ENCODE measurements at places on chromosomes 16 and 17.

DNA sequence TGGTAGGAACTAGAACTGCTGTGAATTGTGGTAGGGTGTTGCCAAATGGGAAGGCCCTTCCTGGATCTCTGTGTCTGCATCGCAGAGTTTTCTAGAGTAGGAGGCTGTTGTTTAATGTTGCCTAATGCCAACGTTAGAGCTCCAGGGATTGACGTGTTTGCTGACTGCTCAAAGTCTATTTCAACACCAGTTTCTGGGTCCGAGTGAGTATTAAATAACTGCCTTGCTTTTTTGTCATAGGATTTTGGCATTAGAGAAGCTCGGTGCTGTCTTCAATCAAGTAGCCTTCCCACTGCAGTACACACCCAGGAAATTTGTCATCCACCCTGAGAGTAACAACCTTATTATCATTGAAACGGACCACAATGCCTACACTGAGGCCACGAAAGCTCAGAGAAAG lies 40.0 kb downstream of the SF3B3 start:
- DNase-seq: no peak

DNA sequence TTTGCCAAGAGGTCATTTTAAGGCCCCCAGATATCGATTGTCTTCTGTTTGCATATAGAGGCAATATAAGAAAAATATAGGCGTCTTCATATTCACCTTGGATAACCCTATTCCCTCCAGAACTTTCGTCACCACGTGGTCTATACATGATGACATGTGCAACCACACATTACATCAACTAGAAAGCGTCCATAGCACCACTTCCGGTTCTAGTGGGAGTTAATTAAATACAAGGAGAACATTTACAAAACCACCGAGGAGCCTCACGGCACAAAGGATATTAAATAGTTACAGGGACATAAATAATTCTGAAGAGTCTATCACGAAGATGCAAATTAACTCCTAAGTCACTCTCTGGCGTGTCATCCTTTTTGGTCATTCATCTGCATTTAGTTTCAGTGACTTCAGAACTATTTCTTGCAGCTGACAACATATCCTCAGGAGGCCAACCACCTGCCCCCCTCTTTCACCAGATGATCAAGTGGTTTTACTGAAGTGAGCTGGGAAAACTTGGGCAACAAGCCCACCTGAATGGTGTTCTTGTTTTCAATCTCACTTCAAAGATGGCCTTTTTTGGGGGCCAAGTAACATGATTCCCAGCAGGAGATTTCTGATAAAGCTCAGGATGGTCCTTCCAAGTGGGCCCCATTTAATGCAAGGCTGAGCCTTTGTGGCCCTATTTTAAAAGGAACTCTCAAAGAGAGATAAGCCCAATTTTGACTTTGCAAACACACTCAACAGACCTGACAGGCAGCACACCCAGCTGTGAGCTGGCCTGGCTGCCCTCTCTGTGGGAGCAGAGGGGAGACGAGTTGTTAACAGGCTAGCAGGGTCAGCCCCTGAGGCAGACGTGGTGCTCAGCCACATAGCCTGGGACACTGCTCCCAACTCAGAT lies 15.3 kb downstream of the CMTM3 start:
- DNase-seq: no peak

DNA sequence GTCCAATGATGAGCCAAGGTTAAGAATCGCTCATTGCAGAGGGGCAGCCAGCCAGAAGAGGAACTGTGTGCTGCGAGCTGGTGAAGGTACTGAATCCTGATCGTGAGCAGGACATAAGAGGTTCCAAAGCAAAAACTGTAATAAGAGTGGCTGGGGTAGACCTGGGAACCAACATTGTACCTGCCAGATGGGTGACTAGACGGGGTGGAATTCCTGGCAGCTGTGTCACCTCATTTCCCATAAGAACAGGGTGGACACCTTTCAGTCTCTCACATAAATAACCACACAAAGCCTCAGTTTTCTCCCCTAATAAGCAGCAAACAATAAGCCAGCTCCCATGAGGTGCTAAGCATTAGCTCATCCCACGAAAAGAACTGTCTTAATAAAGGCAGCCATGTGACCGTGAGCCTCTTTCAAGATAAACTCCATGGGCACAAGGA lies 290.3 kb downstream of the SOX9 start:
- no peak for DNase-seq

DNA sequence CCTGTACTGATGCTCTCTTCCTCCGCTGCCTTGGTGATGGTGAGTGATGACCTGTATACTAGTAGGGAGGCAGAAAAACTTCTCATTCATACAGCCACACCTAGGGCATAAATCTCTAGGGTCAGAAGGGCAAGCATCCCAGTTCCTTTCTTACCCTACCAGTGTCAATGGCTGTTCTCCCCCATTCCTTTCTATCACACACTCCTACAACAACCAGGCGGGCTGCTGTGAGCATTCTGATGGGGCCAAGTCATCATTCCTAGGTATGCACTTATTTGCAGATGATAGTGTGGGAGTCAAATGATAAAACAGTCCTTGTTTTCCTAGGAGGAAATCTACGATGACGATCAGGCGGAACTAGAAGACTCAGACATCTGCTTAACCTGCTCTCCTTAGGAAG lies 14.0 kb upstream of the SLC6A4 start:
- DNase-seq: no peak

- DNase-seq: no peak
Observed at GRCh38 chr16:87336434-87337240, 19.4 kb upstream of the C16orf95 start.

DNA sequence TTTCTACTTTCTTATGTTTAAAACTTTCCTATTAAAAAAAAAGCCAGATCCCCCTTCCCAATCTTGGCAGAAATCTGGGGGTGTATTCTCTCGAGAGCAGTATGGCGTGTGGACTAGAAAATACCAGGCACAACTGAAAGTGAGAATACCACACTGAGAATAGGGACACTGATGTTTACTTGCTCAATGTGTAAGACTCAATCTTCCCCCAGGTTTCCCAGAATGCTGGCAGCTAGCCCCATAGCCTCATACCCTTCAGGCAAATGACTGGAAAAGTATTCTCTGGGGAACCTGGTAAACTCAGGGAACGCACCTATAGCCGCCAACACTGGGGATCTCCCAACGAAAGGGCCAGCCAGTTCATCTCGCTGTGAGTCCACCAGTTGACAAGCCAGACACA lies 15.3 kb downstream of the ZZEF1 start:
- no peak for DNase-seq

- DNase-seq: no peak
Observed at GRCh38 chr16:26505496-26505895, 561.2 kb upstream of the C16orf82 start.

DNA sequence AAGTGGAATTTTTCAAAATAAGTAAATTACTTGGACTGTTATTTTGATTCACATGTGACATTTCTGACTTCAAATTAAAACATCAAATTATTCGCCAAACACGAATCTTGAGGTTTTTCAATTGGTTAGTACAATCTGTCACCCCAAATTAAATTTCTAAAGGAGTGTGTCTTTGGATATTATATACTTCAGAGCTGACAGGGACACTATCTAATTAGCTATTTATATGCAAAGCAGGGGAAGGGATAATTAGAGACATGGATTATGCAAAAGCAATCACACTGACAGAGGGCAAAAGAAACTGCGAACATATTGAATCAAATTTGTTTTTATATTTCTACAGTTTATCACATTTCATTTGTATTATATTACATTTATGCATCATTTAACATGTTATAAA lies 433.0 kb downstream of the KIF2B start:
- no peak for DNase-seq

DNA sequence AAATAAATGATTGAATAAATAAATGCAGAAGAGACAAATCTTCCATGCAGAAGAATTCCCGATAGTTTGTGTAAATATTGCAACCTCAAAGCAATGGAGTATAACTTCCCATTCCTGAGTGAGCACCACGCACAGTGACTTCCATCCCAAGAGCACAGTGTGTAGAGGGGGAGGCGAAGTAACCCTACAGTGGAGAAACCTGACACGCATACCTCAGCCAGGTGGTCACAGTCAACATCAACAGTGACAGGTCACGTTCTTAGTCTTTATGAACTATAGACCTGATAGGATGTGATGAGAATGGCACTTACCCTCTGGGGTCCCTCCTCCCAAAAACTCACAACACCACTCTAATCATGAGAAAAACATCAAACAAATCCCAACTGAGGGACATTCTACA lies 111.6 kb downstream of the DYNLRB2 start:
- no peak for DNase-seq

DNA sequence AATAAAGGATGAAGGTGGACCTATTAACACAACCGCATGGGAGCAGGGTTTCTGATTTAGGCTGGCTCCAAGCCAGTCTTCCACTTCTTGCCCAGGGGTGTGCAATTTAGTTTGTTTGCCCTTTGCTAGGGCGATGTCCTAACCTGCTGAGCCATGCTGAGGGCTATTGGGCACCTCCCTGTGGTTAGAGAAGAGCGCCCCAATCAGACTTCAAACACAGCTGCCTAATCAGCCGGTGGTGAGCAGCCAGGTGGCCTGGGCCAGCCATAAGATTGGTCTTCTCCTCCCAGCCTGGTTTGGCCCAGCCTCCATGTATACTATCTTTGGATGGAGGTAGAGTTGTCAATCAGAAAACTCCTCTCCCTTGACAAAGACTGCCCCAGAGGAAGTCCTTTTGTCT lies 15.7 kb downstream of the TMEM94 start:
- DNase-seq: no peak

- no peak for DNase-seq
Observed at GRCh38 chr16:86881861-86882273, 303.5 kb downstream of the FOXL1 start.
